ENCODE measurements at places on chromosomes 3 and 15.

GRCh38 chr3:40996827-40997710, 202.2 kb upstream of the CTNNB1 start:
- no peak for DNase-seq

GRCh38 chr3:71063773-71064290, 519.7 kb downstream of the FOXP1 start:
- peak; percentile 45 for DNase-seq

GRCh38 chr3:133161656-133162055, 123.5 kb downstream of the TMEM108 start:
- DNase-seq: no peak

DNA sequence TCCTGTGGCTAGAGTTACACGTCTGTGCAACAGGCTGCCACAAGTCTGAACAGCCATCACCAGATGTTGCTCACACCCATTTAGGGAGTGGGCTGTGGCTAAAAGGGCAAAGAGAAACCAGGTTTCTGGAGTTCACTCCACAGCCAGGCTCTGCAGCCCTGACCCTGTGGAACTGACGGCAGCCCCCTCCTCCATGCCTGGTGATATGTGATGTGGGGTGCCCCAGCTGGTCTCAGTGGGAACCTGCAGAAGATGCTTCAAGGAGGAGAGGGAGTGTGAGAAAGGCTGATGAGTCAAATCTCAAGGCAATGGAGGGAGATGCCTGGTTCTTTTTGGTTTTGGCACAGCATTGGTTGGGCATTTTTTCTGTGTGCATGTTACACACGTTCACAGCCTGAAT, 130.6 kb downstream of the TPRA1 start:
- no peak for DNase-seq

DNA sequence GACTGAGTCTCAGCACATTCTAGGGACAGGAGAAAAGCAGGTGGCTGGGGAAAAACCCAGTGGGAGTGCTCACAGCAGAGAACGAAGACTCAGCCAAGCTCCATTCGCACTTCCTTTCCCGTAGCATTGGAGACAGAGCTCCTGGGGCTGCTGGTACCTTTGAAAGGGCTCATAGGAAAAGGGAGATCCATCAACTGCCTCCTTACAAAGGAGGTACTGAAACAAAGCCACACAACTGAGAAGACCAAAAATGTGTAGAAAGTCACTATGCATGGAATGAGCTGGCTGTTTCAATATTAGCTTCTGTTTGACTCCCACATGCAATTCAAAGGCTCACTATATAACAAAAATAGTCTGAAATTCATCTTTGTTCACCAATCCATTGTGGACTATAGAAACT, 16.9 kb downstream of the STIMATE start:
- DNase-seq: no peak

GRCh38 chr15:46815765-46816164, 901.5 kb upstream of the SEMA6D start:
- no peak for DNase-seq

GRCh38 chr15:39403640-39404117, 177.2 kb upstream of the THBS1 start:
- no peak for DNase-seq

DNA sequence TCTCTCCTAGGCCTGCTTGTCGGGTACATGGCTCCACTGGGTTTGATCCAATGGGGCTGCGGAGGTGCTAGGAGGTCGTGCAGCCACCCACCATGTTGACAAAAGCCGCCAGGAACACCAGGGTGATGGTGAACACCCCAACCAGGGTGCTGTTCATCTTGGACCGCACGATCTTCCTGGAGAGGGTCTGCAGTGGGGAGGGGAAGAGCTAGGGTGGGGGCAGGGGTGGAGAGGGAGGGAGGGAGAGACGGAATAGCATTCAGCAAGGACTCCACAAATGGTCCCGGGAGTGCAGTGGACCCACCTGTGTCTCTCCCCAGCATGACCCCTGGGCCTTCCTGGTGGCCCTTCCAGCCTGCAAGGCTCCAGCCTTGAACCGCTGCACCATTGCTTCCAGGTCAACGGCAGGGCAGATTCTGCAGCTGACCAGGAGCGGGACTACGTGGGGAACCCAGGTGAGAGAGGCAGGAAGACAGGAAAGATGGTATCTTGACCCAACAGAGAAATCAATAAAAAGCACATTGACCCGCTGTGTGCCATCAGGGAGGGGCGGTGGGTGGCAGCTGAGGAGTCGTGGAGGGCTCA, 102.3 kb downstream of the SEC22A start:
- no peak for DNase-seq

DNA sequence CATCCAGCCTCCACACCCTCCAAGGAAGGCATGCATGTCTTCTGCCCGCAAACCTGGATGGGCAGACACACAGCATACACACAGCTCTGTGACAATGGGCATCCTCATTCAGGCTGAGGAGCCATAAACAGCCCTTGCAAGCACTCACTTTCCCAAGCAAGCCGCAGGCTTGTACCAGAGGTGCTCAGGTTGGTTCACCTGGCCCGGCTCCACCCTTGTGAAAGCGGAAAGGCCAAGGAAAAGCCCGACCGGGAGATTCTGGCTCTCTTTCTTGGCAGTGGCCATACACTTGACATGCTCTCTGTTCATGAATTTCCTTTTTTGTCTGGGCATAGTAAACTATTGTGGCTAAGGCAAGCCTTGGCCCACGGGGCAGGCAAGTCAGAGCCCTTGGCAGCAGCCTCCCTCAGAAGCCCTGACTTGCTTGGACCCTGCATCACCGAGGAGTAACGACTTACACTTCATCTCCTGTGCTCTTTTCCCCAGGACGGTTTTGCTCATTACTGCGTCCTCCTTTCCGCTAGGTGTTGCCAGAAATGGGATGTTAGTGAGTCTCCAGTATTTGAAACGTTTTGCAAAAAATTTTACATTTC, 74.6 kb upstream of the BNC1 start:
- DNase-seq: no peak

DNA sequence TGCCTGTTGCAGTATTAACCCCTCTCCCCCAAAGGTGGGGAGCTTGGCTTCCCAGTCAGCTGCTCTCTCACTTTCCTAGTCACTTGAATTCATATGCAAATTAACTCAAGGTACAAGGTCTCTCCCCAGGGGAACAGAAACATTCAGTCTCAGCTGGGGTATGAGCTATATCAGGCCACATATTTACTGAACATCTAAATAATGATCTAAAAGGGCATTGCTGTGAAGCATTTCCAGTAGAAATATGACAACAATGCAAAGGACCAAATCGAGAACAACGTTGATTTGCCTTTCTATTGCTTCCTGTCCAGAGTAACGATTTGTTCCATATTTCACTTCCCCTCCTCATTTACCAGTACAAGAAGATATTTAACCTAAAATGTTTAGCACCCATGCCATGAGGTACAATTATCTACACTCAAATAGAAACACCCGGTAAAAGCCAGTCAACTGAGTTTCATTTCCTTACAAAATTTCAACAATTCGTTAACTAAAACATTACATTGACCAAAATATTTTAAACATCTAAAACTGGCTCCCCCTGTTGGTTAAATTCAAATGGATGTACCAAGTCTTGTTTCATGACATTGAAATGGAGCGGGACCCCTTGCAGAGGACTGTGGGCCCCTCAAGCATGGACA, 36.5 kb upstream of the KLHL6 start:
- DNase-seq: no peak

GRCh38 chr3:74282202-74282601, 332.3 kb downstream of the CNTN3 start:
- no peak for DNase-seq

DNA sequence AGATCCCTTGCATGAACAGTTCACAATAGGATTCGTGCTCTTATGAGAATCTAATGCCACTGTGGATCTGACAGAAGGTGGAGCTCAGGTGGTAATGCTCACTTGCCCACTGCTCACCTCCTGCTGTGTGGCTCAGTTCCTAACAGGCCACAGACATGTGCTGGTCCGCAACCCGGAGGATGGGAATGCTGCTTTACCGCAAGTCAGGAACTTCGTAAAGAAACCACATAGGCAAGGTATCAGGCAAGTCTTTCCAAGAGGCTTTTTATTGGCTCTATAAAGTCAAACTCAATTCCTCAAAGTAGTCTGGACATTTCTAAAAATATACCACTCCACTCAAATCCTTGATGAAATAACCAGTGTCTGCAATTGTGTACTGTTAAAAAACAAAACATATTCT, 56.1 kb downstream of the OSTN start:
- DNase-seq: no peak
